ENCODE measurements at places on chromosomes 1 and 21.
A peak's percentile ranks its signal among the peaks of the same experiment; 100 is the strongest.

DNA sequence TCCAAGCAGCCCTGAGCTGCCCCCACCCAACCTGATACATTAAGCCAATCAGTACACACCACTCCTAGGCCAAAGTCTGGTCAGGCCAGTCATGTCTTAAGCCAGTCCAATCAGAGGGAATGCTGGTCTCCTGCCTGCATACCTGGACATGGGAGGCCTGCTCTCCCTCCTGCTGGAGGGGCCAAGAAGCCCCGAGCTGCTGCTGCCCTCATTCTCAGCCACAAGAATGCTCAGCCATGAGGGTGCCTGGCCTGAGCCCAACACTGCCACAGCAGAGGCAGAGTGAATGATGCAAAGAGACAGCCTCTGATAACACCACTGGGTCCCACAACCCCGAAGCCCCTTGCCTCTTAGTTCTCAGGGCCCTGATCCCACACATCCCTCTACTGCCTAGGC is 23.0 kb downstream of the CHD5 start:
- no peak for DNase-seq

DNA sequence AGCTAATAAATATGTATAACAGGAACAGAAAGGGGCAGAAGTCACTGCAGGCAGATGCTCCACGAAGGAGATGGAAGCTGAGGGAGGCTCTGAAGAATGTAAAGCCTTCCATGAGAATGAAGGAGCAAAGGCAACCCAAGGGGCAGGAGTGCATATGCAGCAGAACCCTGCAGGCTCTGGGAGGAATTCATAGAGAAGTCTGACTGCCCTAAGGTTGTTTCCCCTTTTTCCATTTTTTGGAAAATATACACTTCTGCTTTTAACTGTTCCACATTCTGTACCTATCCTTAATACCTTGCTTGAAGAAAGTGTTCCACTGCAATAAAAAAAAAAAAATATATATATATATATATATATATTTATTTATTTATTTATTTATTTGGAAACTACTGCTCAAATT is 69.6 kb downstream of the CD34 start:
- no peak for DNase-seq

- peak; percentile 81 for DNase-seq
Observed at GRCh38 chr1:226121587-226122400, 59.3 kb downstream of the H3-3A start.

- no peak for DNase-seq
Observed at GRCh38 chr1:66302815-66303214, 231.1 kb upstream of the SGIP1 start.

DNA sequence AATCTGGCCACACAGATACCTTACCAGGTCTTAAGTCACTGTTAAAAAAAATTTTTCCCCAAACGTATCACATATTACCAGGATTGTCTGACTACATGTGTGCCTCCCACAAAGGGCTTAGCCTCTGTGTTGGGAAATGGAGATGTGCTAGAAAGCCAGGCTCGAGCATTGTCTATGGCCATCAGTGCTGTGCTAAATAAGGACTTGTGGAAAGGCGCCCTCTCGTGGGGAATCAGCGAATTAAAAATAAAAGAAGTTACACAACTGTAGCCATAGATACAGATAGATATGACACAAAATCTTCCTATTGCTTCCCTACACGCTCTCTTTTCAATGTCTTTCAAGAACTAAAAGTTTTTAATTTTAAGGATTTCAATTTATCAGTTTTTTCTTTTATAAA is 47.5 kb upstream of the CRNN start:
- DNase-seq = peak; percentile 67

- DNase-seq = no peak
Observed at GRCh38 chr1:65668368-65668767, 124.3 kb upstream of the PDE4B start.

- no peak for DNase-seq
Observed at GRCh38 chr21:28817871-28818270, 174.8 kb downstream of the LTN1 start.

- no peak for DNase-seq
Observed at GRCh38 chr1:19844731-19845495, 29.8 kb upstream of the RNF186 start.

- no peak for DNase-seq
Observed at GRCh38 chr1:41475346-41475745, 9.1 kb downstream of the EDN2 start.

- DNase-seq = no peak
Observed at GRCh38 chr1:70142075-70142474, 63.3 kb downstream of the LRRC40 start.

DNA sequence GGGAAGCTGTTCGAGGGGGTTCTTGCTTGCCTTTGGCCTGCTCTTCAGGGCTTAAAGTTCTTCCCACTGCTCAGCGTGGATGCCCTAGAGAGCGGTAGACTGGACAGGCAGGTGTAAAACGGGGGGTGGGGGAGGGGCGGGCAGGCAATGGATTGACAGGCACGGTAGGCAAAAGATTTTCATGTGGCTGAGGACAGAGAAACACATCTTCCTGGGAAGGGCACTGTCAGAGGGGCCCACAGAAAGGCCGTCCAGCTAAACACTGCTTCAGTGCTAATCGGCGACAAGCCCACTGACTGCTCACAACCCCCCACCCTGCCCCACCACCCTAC is 412 bp downstream of the ABCA4 start:
- DNase-seq = no peak

DNA sequence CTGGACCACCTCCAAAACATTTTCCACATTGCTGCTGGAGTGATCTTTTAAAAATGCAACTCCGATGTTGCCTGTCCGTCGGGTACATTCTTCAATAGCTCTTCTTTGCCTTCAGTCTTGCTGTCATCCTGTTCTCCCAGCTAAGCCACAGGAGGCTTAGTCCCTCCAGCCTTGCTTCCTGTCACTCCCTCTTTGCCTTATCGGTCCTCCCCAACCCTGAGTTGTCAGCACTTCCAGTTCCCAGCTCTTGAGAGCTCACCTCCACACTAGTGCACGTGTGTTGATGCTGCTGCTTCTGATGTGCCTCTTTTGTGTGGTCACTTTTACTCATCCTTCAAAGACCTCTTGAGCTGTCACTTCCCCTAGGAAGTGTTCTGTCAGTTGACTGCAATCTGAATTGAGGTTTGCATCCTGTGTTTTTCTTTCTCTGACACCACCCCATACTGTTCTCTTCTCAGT is 15.3 kb downstream of the UCK2 start:
- no peak for DNase-seq

- DNase-seq = no peak
Observed at GRCh38 chr1:205270764-205271163, 43.0 kb downstream of the TMCC2 start.

DNA sequence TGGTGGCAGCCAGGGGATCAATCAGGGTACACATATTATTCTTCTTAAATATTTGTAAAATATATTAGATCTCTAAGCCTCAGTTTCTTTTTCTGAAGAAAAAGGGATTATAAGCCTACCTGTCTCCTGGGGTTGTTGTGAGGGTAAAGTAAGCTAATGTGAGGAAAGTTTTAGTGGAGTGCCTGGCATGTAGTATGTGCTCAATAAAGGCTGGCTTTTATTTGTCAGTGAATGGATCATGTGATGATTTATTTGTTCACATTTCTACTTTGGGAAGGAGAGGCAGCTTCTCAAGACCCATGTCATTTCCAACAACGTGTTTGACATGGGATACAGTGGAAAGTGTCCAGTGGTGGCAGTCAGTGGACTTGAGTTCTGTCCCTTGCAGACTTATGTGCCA is 12.4 kb upstream of the RBM15 start:
- no peak for DNase-seq

DNA sequence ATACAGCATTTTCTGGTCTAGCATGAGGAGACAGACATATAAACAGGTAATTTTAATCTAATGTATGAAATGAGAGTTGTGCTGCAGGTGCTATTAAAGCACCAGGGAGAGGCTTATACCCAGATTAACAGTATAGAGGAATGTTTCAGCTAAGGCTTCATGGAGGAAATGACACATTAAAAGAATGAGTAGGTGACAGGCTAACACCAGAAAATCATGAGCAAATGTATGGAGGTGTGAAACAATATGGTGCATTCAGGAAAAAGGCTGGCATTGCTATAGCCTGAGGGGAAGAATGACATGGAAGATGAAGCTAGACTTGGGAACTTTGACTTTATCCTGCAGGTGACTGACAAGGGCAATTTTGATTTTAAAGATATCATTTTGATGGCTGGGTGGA is 7.0 kb downstream of the ARPC5 start:
- DNase-seq = no peak

DNA sequence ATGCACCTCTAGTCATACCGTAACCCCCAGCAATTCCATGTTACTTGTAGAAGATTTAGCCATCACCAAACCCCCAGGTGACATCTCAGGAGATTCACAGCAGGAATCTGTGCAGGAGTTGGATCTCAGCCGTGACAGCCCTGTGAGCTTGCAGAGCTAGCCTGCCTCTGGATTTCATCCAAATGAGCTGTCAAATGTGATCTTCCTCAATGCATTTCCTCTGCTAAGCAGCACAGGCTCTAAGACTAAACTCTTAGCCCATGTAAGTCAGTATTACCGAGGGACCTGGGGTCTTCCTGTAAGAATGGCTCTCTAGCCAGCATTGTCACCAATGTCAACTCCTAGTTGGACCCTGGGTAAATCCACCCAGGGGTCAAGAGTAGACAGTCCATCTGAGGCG is 41.7 kb downstream of the UMODL1 start:
- DNase-seq = no peak

DNA sequence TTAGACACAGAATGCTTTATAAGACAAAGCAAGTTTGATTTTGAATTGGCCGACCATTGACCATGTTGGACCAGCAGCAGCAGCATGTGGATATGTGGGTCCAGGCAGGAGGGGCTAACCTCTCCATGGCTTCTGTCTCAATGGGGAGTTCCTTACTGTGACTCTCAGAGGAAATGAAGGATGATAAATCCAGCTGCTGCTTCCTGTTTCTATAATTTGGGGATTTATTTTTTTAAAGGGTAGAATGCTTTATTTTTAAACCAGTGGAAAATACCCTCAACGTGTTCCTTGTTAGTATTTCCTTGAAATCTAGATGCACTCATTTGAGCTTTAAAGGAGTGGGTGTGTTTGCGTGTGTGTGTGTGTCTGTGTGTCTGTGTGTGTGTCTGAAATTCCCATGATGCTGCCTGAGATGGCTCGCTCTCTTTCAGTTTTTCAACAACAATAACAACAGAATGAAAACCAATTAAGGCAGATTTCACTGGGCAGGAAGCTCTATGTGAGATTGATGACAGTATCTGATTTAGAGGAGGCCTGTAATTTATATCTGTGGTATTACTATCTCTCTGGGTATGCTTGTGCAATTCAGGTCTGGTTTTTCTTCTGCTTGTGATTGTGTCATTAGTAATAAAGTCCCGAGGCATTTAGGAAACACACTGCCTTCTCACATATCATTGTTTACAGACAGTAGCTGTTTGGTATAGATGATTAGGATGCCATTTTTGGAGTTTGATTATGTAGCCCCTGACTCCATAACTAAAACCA is 86.1 kb upstream of the ZNF326 start:
- no peak for DNase-seq

DNA sequence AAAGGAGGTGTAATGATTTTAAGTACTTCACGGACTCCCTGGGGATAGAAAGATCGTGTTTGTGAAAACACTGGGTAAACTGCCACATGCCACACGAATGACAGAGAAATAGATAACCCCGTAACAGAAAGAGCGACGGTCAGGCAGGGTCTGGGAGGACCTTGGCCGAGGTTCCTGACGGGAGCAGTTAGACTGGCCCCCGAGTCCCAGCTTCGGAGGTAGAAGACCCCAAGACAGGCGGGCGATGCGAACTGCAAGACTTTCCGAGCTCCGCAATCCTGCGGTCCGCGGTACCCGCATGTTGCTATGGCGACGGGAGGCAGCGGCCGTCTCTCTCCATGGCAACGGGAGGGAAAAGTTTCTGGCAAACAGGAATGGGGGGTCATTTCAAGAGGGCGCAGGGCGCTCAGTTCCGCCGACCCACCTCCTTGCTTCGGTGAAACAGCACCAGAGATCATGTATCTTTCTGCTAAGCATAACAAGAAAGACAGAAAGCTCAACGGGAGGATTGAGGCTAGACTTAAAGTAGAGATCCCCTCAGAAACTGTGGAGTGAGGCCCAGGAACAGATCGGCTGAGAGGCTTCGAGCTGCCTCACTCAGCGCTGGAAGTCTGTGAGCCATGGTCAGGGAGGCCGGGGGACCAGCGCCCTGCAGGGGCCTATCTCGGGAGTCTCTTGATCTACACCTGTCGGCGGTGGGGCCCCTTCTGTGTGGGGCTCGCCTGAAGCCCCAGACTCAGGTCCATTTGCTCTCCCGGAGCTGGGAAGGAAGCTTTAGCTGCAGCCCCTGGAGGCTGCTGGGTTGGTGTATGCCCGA is 685 bp upstream of the SYT6 start:
- DNase-seq = no peak

DNA sequence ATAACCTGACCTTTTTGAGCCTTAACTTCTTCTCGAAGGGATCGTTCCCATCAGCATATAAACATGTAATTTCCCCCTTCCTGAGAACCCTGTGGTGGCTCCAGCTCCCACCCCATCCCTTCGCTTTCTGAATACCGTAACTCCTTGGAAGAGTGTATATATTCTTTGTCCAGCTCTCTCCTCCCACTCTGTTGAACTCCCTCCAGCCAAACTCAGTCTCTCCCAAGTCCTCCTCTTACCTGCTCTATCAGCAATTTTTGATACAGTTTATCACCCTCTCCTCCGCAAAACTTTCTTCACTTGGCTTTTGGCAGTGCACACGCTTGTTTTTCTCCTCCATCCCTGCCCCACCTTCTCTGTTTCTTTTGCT is 109.9 kb upstream of the SLC25A33 start:
- DNase-seq = no peak

DNA sequence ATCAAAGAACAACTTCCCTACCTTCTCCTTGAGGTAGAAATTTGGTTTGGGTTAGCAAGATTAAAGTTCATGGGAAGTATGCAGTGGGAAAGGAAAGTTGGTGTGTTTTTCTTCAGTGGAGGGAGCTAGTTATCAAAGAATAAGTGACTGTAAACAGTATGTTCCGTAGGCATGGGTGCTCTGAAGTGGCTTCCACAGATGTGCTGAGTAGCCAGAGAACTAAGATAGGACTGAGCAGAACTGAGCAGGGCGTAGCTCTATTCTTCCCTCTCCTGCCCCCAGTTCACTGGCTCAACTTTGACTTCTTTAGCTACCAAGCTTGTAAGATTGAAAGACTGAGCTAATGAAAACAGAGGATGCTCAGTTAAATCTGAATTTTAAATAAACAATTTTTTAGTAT is 3.4 kb downstream of the ADCY10 start:
- DNase-seq = no peak

DNA sequence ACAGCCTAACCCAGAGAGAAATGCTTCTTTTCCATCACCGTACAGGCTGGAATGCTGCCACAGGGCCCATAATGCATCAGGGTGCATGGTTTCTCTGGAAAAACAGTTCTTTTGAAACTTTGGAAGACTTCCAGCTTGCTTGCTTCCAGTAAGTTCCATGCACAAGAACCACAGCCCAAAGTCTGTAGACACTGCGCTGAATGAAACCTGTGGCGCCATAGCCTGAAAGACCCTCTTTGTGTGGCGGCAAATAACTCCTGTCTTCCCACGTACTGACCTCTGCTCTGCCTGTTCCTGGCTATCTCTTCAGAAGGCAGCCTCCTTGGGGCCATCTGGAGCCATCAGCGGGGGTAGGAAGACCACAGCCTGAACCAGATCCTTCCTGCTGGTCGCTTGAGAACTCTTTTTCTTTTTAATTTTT is 15.1 kb downstream of the MIIP start:
- DNase-seq = no peak

Data from activated naive CD8-positive, alpha-beta T cell treated with anti-CD3 and anti-CD28 coated beads, Interleukin-2, amount 50 U/mL, for 24 hours (primary cell).